ENCODE measurements at places on chromosomes 1 and 21.

- no peak for DNase-seq
Observed at GRCh38 chr1:38194472-38194871, 147.9 kb upstream of the POU3F1 start.

DNA sequence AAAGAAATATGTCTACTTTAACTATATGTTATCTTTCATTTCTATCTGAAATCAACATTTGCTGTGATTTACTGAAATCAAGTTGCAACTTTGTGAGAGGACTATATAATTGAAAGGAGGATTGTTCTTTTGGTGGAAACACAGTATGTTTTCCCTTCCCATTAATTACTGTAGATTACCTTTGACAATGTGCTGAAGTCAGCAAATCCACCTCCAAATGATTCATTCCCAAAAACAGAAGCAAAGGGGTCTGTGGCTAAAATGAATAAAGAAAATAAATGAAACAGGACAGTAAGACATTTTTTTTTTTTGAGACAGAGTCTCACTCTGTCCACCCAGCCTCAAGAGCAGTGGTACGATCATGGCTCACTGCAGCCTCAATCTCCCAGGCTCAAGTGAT lies 35.4 kb upstream of the TTC39A start:
- DNase-seq, result no peak

DNA sequence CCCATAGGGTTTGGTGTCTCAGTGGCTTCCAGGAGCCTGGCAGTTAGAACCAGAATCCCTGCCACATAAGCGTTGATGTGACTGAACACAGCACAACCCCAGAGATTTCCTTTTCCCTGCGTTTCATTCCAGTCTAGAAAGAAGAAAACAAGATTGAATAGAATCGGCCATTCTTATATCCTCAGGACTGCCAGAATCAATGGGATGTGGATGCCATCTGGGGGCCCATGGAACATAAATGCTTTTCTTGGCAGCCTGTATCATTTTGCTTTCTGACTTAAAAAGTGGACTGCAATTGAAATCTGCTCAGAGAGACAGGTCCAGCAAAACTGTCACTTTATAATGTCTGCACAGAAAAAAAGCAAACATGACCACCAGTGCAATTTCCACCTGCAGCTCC lies 80.3 kb downstream of the DISC1 start:
- no peak for DNase-seq

DNA sequence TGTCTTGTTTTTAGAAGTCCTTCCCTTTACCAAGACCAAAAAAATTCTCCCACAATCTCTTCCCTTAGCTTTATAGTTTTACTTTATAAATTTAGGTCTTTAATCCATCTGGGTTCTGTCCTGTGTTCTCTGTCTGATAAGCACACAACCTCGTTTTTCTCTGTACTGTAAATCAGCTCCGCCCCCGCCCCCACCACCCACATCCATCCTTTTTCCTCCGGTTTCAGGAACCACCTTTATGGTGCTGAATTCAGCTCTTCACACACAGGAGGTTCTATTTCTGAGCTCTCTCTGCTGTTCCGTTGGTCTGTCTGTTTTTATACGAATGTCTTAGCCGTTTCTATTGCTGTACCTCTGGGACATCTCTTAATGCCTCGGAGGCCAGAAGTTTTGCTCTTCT lies 44.5 kb downstream of the ACTL8 start:
- no peak for DNase-seq

DNA sequence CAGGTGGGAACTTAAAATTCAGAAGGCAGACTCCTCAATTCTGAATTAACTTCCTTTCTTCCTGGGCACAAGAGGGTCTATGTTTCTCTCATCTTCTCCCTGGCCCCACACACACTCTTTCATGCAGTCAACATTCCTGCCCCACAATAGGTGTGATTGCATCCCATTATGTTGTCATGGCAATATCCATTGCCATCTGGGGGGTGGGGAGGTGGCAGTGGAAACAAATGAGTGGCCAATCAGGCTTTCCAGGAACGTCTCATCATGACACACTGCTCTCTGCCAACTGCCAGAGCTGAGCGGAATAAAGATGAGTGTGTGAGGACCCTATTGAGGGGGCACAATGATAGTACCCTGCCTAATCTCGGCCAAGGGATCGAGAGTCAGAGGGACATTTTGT lies 80.4 kb downstream of the KCND3 start:
- no peak for DNase-seq

- DNase-seq, result no peak
Observed at GRCh38 chr1:95635811-95636210, 401.8 kb downstream of the RWDD3 start.

GRCh38 chr1:92822879-92823278 lies 9.0 kb upstream of the RPL5 start:
- DNase-seq, result no peak
